ENCODE measurements at places on chromosomes 11 and 22. TPM values are rescaled to one million over a fixed set of nuclear protein-coding genes. Genes with fewer than 3 reads are reported as not detected.

GRCh38 chr11:105168457-105168856, 28.9 kb upstream of the CARD18 start:
- no peaks in the 10 kb centered on the region for H3K27me3 ChIP-seq
- no peak for DNase-seq
- no peak overlapping the region for H3K27ac ChIP-seq
- H3K4me1 ChIP-seq: no peaks in the 10 kb centered on the region

DNA sequence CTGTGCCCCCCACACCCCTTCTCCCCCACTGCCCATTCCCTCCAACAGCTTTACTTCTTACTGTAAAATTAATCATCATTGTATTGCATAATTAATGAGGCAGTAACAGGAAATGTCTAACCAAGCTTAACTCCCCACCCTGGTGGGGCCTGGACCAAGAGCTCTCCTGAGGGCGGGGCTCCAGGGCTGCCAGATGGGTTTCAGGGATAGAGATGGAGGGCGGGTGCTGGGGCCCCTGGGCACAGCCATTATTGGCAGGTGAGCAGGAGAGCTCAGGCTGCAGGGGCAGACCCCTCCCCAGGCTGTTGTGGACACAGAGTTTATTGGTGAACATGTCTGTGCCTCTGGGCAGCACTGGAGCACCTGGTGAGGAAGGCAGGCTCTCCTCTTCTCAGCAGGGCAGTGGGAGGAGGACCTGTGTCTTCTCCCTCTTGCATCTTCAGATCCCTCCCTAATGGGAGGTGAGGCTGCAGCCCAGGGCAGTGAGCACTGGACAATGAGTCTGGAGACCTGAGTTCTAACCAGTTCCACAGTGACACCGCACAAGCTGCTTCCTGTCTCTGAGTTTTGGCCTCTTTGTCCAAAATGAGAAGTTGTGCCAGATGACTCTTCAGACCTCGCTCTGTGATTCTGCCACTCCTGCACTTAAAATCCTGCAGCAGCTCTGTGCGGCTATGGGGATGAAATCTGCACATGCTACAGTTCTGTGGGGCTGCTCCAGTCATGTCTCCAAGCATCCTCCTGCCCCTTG, 233.3 kb downstream of the CEP164 start:
- DNase-seq: no peak
- H3K4me3 ChIP-seq: no peak overlapping the region
- H3K27ac ChIP-seq: no peak overlapping the region
- no peaks in the 10 kb centered on the region for H3K36me3 ChIP-seq
- H3K4me1 ChIP-seq: no peaks in the 10 kb centered on the region
- peaks cover 93% of the 10 kb centered on the region for H3K27me3 ChIP-seq

DNA sequence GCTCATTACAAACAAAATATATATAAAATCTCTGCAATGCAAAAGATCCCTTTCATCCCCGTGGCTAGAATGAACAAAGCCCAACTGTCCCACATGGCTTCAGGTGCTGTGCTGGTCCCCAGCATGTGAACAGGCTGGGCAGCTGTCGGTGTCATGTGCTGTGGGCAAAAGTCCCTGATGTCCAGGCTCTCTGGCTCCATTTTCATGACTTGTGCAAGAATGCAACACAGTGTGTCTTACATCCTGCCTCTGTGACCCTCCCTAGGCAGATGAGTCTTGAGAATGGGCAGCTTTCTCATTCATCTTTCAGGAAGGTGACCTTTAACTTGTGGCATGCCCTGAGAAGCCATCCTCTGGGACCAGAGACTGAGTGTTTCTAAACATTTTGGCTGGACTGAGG, 14.5 kb downstream of the GUCD1 start:
- H3K36me3 ChIP-seq: peaks cover 41% of the 10 kb centered on the region
- H3K27ac ChIP-seq: no peak overlapping the region
- no peak overlapping the region for H3K4me3 ChIP-seq
- no peak for DNase-seq

DNA sequence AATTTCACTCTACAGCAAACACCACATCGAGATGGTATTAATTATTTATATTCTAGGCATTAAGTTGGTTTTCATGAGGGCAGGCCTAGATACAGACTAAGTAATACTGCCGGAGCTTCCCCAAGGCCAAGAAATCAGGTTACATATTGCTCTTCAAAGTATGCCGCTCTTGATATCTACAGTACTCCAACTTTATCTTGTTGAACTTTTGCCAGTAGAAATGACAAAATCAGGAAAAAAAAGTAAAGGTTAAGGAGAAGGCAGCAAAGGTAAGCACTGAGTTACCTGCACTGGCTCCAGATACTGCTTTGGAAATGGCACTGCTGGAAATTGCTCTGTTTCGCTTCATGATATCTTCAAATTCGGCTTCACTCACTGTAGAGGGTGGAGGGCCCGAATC, 14.4 kb downstream of the CPSF7 start:
- H3K4me3 ChIP-seq: no peak overlapping the region
- no peak overlapping the region for H3K27ac ChIP-seq
- peaks cover 73% of the 10 kb centered on the region for H3K36me3 ChIP-seq
- H3K4me1 ChIP-seq: no peaks in the 10 kb centered on the region

- DNase-seq: no peak
- no peaks in the 10 kb centered on the region for H3K36me3 ChIP-seq
- H3K27ac ChIP-seq: no peak overlapping the region
- H3K4me1 ChIP-seq: no peaks in the 10 kb centered on the region
Measured at GRCh38 chr11:95435628-95436353, 204.8 kb upstream of the SESN3 start.

AMOTL1 gene
- total RNA-seq: 22.0 TPM

ALDH3B1 gene
- 41.6 TPM for total RNA-seq

KCNJ11 gene
- total RNA-seq: 2.9 TPM

EFEMP2 gene
- total RNA-seq: 3.4 TPM

OR10A2 gene
- not detected for total RNA-seq

LGALS12 gene
- total RNA-seq: not detected

Measured in Calu3 (cell line).